Stimulated activated CD8-positive, alpha-beta memory T cell treated with anti-CD3 and anti-CD28 coated beads, Interleukin-2, amount 100 ng/mL, for 1 hour (primary cell): ENCODE measurements at places on chromosomes 5 and 9.

- DNase-seq: no peak
Measured at GRCh38 chr5:278646-279045, 7.2 kb downstream of the PDCD6 start.

GRCh38 chr9:26502311-26502710 is 390.3 kb downstream of the CAAP1 start:
- DNase-seq: no peak

- DNase-seq: no peak
Measured at GRCh38 chr5:181149806-181150733, 2.7 kb downstream of the OR2V2 start.

GRCh38 chr9:8684978-8685708 is 885.6 kb upstream of the DMAC1 start:
- DNase-seq: no peak

- no peak for DNase-seq
Measured at GRCh38 chr5:60494635-60495034, 205.3 kb downstream of the DEPDC1B start.

- DNase-seq: no peak
Measured at GRCh38 chr5:115531787-115532367, 12.7 kb downstream of the FEM1C start.

GRCh38 chr5:57033503-57033902 is 81.6 kb upstream of the MIER3 start:
- DNase-seq: no peak

DNA sequence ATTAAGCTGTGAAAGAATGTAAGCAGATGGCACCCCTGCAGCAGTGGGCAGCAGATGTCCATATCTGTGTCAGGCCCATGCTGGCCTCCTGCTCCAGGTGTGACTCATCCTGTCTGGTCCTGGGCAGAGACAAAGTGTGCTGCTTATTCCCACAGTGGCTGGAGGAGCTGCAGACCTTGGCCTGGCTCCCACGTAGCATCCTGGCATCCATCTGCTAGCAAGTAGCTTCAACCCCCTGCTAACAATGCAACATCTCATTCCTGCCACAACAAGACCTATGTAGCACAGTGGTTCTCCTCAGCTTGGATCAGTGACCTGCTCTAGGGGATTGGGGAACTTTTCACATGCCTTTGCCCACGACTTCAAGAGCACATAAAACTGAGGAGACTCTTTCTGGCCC is 126.4 kb upstream of the SLC12A2 start:
- DNase-seq: no peak

DNA sequence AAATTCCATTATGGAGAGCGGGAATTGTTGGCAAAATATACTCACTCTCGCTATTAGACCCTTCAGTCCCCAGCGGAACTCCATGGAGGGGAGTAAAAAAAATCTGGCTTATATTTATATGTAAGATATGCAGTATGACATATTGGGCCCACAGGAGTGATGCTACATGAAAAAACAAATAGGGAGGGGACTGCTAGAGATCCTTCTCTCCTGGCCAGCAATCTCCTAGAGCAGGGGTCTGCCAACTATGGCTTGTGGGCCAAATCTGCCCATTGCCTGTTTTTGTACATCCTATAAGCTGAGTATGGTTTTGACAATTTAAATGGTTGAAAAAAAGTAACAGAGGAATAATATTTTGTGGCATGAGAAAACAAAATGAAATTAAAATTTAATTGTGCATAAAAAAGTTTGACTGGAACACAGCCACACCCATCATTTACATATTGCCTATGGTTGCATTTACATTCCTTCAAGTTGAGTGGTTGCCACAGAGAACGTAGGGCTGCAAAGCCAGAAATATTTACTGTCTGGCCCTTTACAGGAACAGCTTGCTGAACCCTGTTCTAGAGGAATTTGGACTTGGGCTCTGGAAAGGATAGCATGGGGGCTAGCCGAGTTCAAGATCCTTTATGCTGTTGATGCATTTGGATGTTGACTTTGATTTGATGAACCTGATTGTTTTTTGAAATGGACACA is 197.3 kb upstream of the CLINT1 start:
- no peak for DNase-seq

DNA sequence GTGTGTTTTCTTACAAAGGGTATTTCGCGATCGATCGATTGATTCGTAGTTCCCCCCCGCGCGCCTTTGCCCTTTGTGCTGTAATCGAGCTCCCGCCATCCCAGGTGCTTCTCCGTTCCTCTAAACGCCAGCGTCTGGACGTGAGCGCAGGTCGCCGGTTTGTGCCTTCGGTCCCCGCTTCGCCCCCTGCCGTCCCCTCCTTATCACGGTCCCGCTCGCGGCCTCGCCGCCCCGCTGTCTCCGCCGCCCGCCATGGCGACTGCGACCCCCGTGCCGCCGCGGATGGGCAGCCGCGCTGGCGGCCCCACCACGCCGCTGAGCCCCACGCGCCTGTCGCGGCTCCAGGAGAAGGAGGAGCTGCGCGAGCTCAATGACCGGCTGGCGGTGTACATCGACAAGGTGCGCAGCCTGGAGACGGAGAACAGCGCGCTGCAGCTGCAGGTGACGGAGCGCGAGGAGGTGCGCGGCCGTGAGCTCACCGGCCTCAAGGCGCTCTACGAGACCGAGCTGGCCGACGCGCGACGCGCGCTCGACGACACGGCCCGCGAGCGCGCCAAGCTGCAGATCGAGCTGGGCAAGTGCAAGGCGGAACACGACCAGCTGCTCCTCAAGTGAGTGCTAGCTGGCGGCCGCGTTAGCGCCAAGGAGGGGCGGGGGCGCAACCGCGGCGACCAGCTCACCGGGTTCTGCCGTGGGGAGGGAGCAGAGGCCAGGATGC is 480 bp downstream of the LMNB1 start:
- DNase-seq: peak; percentile 35

DNA sequence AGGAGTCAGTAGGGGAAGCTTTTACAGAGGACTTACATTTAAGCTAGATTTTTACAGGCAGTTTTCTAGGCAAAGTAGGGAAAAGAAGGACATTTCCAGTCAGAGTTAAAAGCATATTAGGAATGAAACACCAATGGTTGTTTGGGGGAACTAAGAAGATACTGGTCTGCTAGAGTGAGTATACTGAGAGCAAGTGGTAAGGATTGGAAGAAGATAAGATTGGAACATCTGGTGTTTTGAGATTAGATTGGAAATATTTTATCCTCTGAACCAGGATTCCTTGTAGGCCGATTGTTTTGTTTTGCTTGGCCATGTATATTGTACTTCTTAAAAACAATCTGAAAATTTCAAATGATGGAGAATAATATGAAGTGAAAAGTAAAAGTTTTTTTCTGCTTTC is 7.7 kb downstream of the FBXO38 start:
- no peak for DNase-seq

GRCh38 chr9:136396219-136396515 is 3.8 kb downstream of the SNAPC4 start:
- no peak for DNase-seq

GRCh38 chr5:65718576-65719310 is 3.2 kb downstream of the SGTB start:
- DNase-seq: no peak
